ENCODE measurements at places on chromosomes 7 and 10. TPM values are rescaled to one million over a fixed set of nuclear protein-coding genes. Genes with fewer than 3 reads are reported as not detected.

The CFAP70 gene
- total RNA-seq, result 2.8 TPM

The BMPER gene
- total RNA-seq, result not detected

The HOXA3 gene
- not detected for total RNA-seq

The PHKG1 gene
- total RNA-seq, result 8.9 TPM

The OR2A5 gene
- total RNA-seq, result not detected

The TFR2 gene
- total RNA-seq, result 2.6 TPM

All from CD8-positive, alpha-beta T cell (primary cell).